Stimulated activated CD4-positive, alpha-beta T cell treated with anti-CD3 and anti-CD28 coated beads, Interleukin-1b, Interleukin-23, amount 100 ng/mL, for 24 hours (primary cell): ENCODE measurements at places on chromosomes 6 and 20.

DNA sequence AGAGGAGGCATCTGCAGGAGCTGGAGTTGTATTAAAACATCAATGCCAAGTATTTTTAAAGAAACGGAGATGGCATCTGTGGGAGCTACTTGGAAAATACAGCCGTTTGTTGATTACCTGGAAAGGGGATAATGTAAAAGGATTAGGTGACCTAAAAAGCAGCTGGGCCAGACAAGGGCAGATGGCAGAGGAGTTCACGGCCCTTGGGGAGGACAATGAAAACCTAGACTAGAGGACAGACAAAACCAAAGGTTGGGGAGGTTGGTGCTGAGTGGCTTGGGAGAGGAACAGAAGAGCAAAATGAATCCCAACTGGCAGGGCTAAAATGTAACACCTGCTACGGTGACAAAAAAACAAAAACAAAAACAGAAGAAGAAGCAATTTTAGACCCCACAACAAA lies 260.5 kb upstream of the JARID2 start:
- DNase-seq, result no peak

DNA sequence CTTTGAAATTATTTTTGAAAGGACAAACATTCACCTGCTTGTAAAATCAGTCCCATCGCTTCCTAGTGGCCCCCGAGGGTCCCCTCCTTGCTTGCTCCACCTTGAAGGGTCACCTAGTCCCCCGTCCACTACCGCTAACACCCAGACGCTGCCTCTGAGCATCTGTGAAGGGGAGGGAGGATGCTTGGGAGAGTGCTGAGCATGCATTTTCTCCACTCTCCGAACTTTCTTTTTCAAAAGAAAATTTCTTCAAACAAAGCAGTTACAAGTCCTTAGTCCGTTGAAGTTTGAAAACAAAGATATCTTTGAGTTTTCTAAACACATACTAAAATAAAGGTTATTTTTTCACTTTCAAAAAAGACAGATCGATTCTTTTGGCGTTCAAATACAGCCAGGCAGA lies 224.3 kb upstream of the ARID1B start:
- no peak for DNase-seq

- no peak for DNase-seq
These were observed 226.1 kb upstream of the FERMT1 start for GRCh38 chr20:6348908-6349307.

GRCh38 chr20:13029687-13030375 lies 21.1 kb downstream of the SPTLC3 start:
- DNase-seq, result no peak

DNA sequence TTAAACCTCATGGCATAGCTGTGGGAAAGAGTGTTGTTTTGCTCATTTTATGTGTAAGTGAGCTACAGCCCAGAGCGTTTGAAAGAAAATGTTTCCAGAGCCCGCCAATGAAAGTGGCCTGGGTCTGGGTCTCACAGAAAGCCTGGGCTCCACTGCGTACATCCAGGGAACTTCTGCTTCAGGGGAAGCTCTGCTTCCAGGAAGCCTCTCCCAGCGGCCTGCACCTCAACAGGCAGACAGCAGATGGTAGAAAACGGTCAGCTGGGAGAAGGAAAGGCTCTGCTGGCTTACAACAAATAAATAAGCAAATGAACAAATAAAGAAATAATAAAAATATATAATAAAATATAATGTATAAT lies 270.5 kb upstream of the SUPT3H start:
- DNase-seq, result no peak

GRCh38 chr20:47016068-47016664 lies 121.5 kb downstream of the EYA2 start:
- DNase-seq, result no peak

DNA sequence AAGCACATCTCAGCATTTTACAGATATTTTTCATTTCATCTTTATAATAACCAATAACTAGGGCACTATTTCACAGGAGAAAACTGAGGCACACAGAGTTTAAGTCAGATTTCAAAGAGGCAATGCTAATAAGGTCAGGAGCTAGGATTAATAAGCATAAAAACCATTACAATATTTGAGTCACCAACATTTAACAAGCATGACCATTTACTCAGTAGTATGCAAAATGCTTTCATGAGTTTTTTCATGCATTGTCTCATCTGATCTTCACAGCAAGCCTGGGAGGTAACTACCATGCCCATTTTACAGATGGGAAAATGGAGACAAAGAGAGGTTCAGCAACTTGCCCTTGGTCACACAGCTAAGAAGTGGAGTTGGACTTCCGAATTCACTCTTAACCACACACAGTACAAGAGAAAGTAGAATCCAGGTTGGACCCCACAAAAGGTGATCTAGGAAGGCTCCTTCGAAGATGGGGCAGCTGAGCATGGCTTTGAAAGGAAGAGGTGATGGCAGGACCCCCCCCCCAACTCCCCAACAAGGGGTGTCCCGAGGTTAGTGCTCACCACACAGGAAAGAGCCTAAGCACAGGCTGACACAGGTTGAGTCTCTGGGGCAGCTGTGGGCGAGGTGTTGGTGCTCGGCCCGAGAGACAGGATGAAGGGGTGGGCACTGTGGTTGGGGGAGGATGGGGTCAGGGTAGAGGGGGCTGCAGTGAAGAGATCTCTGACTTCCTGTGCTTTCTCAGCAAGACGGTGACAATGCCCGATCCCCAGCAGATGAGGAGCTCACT lies 108.8 kb downstream of the PREX1 start:
- no peak for DNase-seq

- no peak for DNase-seq
These were observed 350.5 kb downstream of the NRN1 start for GRCh38 chr6:5656226-5656625.

DNA sequence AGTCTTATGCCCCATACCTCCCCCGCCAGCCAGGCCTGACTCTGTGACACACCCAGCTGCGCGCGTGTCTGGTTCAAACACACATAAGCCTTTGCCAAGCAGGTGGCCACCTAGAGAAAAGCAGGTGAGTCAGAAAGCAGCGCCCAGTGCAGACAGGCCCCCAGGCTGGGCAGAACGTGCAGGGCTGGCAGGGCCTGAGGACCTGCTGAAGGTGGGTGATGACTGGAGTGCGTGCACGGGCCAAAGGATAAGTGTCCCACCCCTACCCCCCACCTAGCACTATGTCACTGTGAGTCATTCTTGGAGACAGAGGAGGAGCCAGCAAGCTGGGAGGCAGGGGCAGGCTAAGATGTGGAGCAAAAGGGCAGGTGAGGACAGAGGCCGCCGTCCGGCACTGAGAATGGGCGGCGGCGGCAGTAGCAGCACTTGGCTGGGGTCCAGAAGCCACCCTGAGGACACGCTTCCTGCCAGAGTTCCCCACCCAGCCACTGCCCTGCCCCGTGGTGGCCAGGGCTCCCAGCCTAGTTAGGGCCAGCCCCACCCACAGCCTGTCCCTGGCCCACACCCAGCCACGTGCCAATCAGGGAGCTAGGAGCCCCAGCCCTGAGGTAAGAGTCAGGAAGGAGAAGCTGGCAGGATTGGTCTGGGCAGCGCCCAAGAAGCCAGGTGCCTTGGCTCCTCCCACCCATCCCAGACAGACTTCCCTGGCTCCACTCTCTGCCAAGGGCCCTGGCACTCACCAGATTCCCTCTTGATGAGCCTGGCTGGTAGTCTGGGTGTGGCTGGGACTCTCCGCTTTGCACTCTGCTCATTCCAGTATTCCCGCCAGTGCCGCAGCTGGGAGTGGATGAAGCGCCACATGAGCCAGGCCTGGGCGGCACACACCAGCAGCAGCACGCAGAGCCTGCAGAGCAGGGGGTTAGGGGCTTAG lies 72.7 kb downstream of the TRAM2 start:
- DNase-seq, result no peak

- DNase-seq, result no peak
These were observed 159.3 kb upstream of the JARID2 start for GRCh38 chr6:15086348-15087158.

- no peak for DNase-seq
These were observed 42.3 kb downstream of the RALGAPB start for GRCh38 chr20:38514947-38515346.

- DNase-seq, result no peak
These were observed 90.7 kb downstream of the SNAP25 start for GRCh38 chr20:10309326-10309725.

DNA sequence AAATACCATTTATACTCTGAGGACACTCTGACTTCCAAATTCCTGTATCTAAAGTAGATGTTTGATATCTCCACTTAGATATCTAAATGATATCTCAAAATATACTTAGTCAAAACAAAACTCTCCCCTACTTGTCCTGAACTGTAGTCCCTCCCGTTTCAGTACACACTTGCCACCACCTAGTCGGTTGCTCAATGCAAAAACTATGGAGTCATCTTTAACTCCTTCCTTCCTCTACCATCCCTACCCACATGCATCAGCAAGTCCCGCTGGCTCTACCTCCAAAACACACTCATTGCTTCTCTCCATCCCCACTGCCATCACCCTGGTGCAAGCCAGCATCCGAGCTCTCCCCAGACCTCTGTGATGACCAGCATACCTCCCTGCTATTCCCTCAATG lies 13.2 kb downstream of the STX7 start:
- no peak for DNase-seq

DNA sequence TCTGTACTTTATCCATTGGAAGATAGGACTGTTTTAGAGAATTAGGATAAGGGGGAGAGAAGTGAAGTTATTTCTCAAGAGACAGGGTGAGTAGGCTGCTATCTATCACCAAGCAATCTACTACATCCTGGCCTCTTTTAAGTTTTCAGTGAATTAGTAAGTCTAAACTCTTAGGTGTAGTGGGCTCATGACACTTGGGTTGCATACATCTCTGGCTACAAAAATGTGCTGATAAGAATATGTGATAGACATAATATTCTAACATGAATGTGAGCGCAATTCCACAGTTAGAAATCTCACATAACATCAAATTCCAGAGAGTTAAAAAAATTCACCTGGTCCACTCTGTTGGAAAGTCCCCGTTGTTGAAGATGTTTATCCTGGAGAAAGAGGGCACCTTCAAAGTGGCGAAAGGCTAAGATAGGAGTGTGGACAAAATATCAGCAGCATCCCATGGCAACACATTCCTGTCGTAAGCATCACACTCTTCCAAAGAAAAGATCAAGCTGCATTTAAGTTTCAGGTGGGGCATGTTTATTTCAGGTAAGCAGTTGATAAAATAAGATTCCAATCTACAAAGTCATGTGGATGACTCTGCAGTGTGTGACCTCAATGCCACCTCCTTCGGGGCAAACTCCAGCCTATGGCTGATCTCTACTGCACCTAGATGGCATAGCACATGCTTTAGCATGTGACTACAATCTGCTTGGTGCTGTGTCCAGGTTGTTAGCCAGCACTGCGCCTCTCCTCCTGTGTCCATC lies 111.7 kb upstream of the NEDD9 start:
- DNase-seq, result no peak

DNA sequence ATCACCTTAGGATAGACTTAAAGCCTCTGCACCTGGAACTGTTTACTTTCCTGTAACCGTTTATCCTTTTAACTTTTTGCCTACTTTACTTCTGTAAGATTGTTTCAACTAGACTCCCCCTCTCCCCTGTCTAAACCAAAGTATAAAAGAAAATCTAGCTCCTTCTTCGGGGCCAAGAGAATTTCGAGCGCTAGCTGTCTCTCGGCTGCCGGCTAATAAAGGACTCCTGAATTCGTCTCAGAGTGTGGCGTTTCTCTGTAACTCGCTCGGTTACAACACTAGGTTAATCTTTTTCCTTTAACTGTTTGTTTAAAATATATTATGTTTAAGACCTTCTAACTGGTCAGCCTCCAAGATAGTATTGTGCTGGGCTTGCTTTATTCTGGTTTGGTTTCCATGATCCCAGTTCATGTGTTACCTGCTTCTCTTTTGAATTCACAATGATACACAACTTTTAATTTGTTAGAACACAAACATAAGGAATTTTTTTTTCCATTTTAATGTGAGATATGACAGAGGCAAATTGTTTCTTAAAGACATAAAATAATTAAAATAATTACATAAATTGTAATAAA lies 8.7 kb upstream of the NQO2 start:
- DNase-seq, result no peak

DNA sequence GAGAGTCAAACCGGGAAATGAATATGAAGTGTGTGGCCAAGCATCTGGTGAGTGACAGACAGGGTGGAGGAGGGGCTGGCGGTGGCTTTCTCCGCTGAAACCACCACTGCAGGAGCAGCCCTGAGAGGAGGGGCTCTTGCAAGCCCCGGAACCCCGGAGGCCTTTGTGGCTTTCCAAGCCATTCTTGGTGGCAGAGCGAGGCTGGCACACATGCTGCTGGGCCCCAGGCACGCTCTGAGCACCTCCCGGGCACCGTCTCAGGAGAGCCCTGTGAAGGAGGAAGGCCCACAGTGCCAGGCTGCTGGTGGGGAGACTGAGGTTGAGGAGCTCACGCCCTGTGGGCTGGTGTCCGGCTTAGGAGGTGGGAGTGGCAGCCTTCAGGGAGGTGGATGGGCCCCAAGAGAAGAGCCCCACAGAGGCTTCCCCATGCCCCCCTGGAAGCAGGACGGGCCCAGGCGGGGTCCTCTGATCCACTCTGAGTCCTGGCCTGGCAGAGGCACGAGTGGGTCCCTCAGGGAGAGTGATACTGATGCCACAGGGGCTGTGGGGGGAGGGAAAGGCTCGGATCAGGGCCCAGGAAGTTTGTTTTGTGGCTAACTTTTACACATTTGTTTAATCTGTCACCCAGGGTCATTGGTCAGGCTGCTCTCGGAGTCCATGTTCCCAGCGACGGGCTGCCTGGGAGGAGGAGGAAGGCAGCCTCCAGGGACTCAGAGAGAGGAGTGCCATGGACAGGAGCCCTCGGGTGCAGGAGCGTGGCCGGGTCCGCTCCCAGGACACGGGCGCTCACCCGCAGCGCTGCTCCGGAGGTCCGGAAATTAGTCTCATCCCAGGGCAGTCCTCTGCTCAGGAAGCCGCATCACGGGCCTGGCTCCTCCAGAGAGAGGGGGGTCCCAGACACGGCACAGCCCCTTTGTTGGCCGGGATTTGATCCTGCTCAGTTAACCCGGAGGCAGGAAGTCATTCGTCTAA lies 170.7 kb downstream of the ERMARD start:
- DNase-seq, result no peak

- no peak for DNase-seq
These were observed 47.3 kb downstream of the ARMC2 start for GRCh38 chr6:108895571-108895970.

GRCh38 chr20:2708073-2708415 lies 15.5 kb downstream of the EBF4 start:
- no peak for DNase-seq

DNA sequence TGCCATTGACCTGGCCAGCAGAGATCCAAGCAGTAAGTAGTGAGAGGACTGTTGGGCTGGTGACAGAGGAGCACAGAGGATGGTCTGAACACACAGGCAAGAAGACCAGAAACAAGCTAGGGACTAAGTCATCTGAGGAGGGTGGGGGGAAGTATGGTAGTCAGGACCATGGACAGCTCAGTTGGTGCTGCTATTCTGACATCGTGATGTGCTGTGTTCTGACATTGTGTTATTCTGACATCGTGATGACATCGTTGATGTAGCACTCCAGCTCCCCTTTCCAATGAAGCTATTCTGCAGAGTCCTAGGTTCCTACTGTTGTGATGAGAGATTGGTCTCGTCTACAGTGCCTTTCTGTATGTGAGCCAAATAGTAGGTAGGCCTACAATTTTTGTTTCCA lies 28.7 kb downstream of the CFAP206 start:
- peak; percentile 2 for DNase-seq
